ENCODE measurements at places on chromosomes 5 and 9.
A peak's percentile ranks its signal among the peaks of the same experiment; 100 is the strongest.

DNA sequence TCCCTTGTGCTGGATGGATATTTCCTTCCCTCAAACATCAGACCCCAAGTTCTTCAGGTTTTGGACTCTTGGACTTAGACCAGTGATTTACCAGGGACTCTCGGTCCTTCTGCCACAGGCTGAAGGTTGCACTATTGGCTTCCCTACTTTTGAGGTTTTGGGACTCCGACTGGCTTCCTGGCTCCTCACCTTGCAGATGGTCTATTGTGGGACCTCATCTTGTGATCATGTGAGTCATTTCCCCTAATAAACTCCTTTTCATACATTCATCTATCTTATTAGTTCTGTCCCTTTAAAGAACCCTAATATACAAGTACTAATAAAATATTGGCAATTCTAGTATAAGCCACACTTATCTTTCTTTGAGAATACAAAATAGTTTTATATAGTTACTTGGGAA is 1078.9 kb downstream of the CDH12 start:
- no peak for DNase-seq

DNA sequence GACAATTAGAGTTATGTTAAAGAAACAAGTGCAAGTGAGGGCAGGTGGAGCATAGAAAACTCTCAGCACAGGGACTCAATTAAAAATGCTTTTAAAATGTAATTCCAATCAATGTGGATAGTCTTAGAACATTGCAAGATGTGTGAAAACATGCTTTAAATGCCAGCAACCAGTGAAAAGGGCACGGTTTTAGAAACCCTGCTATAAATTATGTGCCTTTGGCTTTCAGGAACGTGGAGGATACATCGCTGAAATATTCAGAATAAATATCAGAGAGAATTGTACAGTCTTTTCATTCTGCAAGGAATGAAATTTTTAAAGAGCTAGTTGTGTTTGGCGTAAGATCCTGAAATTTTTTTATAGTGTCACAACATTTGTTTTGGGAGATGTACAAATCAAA is 101.1 kb downstream of the TLE4 start:
- DNase-seq: no peak

DNA sequence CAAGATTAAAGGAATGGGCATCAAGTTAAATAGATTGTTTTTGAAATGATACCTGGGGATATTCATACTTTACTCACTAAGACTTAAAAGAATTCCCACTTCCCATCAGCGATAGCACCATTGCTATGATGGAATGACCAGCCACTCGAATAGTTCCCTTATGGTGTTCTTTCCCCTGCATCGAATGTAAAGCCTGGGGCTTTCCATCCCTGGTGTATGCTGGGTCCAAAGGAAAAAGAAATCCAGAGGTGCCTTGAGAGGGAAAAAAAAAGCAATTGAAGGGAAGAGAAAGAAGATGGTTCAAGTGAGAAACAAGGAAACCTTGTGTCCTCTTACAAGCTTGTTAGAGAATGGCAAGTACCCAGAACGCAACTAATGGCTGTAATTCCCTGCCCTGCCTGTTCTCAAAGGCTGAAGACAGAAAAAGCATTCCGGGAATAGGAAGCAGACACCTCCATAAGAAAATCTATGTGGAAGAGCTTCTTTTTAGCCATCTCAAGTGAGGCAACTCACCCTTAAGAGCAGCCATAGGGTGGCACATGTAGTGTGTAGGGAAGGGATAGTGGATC is 351.1 kb upstream of the DAB2 start:
- no peak for DNase-seq

- no peak for DNase-seq
Observed at GRCh38 chr5:107652839-107653607, 17.7 kb downstream of the EFNA5 start.

- no peak for DNase-seq
Observed at GRCh38 chr5:9523090-9523823, 22.6 kb downstream of the SEMA5A start.

DNA sequence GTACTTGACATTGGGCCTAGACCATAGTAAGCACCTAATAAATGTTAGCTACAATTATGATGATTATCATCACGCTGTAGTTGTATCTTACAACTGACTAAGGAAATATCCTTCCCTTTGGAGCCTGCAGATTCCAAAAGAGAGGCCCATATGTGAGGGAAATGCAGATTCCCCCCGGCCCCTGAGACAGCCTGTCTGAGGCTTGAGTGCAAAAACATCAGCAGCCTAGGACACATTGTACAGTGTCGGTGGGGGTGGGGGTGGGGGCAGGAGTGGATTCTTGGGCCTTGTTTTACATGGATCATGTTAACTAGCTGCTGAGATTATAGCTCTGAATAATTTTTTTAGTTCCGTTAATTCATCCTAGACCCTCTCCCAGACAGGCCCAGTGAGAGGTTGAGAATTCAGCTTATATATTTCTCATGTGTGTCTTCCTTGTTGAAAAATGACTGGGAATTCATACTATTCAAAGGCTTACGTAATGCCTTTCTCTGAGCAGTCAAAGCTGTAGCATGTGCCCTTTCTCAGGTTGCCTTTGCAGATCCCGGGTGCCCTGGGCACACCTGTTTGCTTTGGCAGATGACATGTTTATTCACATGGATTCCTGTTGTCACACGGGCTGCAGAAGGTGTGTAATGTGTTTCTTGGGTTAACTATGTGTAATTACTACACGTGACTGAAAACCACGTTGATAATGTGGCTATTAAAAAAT is 262.8 kb downstream of the NR3C1 start:
- DNase-seq: no peak

- no peak for DNase-seq
Observed at GRCh38 chr9:6758248-6758497, 400 bp downstream of the KDM4C start.

DNA sequence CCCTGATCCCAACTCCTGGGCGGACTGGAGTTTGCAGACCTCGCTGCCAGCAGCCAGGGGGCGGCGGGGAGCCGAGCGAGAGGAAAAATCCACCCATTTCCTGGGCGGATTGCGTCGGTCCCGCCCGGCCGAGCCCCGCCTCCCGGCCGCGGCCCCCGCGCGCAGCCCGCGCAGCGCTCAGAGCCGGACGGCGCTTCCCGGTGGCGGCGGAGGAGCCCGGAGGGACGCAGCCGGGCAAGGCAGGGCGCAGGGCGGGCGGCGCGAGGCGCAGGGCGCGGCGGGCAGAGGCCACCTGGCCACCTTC is at the start of gene OLFM1:
Gene OLFM1 (plus strand): TSS at position 180 of the 304 bp plus-strand sequence. CDS start 322 bp downstream, outside the sequence.
- no peak for DNase-seq

GRCh38 chr5:141479776-141480175 is 4.0 kb downstream of the PCDHGC3 start:
- no peak for DNase-seq

GRCh38 chr9:133830310-133830709 is 92.2 kb upstream of the SARDH start:
- DNase-seq: no peak

DNA sequence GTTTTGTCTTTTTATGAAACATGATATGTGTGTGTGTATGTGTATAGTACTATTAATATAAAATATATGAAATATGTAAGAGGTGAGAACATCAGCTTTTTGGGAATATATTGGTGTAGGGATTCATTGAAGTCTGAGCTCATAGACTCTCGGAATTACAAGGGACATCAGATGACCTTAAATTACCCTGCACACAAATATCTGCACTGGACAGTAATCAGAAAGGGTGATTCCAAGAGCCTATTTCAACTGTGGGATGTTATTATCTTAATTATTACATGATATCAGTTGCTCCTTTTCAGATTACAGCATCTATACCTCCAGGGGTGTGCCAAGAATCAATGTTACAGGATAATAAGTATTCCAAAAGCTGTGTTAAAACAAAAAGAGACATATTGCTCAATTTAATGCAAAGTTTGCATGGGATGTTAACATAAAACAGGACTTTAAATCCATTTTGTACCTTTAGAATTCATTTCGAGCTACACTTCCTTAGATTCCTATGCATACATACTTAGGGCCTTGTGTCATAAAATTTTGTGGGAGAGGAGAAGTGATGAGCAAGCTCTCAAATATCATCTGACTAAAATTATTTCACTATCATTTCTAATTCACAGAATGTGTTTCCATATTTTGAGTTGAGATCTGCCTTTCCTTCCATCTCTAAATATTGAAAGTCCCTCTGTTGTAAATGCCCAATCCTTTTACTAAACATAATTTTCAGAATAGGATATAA is 365.2 kb downstream of the BRINP1 start:
- DNase-seq: no peak

DNA sequence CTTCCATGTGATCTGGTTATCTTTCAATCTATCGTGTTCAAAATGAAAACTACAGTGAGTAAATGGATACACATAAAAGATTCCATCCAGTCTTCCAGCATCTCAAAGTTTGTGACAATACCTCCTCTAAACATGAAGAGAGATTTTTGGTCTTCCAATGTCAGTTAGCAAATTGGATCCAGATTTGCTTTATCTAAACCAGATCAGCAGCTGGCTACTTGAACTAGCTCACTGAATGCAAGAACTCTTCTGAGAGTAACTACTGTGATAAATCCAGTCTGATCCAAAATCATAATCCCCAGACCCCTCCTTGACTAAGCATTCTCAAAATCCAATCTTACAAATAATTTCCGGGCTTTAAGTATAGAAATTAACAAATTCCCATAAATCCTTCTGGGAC is 2177.9 kb upstream of the C9orf72 start:
- no peak for DNase-seq

GRCh38 chr5:53490747-53491146 is 10.3 kb downstream of the FST start:
- no peak for DNase-seq

DNA sequence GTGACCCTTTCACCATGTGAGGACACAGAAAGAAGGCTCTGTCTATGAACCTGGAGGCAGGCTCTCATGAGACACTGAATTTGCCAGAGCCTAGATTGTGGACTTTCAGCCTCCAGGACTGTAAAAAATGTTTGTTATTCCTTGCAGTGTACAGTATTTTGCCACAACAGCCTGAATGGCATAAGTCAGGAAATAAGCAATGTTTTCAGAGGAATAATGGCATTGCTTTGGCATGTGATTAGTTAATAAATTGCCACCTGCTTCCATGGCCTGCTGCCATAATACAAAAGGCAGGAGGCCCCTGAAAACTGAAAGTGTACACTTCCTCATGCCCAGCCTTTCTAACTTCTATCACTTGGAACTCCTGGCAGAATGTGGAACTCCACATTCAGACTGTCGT is 408.1 kb downstream of the GADD45G start:
- DNase-seq: no peak

GRCh38 chr5:113058706-113059226 is 82.2 kb downstream of the DCP2 start:
- DNase-seq: no peak

DNA sequence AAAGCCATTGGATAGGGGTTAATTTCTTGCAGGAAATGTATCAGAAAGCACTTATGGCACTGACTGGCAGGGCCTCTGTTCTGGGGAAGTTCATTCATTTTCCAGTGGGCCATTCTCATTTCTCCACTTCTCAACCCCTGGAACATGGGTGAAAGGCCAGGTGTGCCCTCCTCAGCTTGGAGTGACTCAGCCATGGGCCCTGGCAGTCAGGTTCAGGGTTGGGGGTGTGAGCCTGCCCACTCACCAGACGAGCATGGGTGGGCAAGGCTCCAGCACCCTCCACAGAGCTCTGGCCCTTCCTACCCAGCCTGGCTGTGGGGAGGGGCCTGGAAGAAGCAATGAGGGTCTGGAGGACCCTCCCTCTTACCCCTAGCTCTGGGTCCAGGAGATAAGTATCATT is 174.4 kb downstream of the HSPA4 start:
- no peak for DNase-seq

DNA sequence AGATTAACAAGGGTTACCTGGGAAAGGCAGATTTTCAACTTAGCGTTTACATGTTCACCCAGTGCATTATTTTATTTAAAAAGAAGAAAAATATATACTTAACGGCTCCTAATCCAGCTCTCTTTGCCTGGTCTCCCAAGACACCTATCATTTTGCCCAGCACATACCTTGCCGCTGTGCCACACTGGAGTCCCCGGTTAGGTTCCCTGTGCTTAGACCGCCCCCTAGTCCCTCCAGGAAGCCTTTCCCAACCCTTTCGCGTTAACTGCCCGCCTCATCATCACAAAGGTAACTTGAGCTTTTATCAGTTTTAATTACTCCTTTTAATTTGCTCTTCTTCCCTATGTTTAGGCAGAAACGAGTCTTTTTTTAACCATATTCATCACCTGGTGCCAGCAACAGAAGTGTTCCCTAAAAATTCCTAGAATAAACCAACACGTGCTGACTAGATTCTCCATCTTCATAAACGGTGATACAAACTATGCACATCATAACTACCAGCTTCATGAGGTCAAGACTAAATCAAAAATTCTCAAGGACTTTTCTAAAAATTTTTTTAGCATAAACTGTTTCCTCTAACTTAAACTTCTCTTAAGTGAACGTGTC is 19.7 kb downstream of the DNAJA1 start:
- DNase-seq: no peak

DNA sequence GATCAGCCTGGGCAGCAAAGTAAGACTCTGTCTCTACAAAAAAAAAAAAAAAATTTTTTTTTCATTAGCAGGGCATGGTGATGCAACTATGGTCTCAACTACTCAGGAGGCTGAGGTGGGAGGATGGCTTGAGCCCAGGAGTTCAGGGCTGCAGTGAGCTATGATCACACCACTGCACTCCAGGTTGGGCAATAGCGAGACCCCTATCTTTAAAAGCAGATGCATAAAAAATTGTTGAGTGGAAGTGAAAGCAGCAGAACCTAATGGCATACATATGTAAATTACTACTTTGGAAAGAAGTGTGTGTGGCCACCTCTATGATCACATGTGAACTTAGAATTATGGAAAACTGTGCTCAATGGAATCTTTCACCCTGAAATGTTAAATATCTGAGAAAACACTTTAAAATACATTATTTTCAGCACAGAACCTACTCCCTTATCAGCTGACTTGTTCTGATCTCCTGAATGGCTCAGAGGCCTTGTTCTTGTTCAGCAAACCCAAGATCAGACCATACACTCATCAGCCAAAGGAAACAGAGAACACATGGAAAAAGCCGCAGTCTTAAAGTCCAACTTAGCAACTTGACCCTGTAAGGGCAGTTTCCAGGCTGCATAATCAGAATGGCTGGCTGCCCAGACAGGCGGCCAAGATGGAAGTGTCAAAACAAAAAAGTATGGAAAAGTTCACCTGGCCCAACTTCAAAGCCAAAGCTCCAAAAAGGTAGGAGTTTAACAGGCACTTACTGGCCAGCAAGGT is 56.5 kb downstream of the SIL1 start:
- no peak for DNase-seq

- DNase-seq: peak; percentile 31
Observed at GRCh38 chr9:72997387-72997995, 44.6 kb upstream of the ALDH1A1 start.

DNA sequence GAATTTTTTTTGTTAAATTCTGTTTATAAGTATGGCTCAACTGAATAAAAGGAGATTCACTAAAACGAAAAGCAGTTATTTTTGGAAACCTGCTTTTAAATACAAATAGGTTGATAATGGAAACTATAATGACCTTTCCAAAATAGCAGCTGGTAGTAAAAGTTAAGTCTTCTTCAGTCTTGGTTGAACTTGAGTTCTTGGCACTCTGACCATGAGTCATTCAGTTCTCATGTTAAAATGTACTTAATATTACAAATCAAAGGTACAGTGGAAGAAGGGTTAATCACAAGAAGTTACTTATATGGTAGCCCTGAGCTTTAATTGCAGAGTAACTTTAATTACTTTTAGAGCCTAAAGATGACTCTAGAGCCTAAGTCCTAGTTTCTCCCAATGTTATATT is 62.1 kb downstream of the KLF9 start:
- DNase-seq: no peak
